DMS 273 treated with DMSO at 0.1 percent for 48 hours (cell line): ENCODE measurements at places on chromosomes 4 and X.

DNA sequence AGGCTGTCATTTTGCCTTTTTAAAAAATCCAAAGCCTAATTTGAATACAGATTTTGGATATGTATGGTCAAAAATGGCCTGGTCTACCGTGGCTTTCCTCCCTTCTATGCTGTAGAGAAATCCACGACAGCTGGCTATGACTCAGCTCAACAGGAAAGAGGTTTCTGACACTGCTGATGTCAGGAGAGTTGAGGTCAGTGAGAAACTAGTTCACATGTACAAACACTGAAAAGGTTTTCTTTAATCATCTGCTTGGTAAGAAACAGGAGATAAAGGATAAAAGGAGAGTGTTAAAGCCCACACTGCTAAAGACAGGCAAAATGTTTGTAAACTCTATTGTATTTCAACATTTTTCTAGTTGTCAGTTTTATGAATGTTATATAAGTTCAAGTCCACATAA is 113.9 kb downstream of the NYX start:
- peak; percentile 31 for DNase-seq

- DNase-seq = no peak
Observed at GRCh38 chrX:121585626-121586025, 538.2 kb downstream of the GLUD2 start.

- DNase-seq = no peak
Observed at GRCh38 chr4:139007640-139008039, 7.9 kb upstream of the NOCT start.

DNA sequence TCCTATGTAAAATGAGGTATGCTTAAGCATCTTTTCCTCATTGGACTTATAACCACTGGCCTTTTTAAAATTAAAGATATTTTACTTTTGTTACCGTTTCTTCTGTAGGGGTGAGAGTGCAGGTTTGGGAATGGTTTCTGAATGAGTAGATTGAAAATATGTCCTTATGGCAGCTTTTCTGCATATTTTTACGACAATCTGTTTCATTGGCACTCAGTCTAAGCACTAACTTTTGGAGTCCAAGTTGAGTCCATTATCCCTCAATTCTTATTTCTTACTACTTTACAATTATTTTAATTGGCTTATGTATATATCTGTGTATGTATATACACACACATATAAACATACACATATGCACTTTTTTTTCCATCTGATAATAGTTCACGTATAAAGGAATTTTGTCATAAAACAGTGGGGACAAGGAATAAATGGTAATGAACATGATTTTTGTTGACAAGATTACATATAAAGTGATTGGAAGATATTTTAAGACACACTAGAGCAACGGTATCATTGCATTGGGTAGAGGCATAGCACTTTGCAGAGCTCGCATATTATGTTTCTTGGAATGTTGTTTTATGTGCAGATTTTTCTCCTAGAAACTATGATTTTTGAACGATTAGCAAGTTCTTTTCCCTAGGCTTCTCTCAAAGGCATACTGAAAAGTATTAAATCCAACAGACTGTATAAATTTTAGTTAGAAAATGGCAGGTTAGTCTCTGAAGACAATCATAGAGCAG is 133.0 kb downstream of the FAT4 start:
- no peak for DNase-seq

- no peak for DNase-seq
Observed at GRCh38 chrX:135531813-135532212, 11.4 kb downstream of the INTS6L start.

DNA sequence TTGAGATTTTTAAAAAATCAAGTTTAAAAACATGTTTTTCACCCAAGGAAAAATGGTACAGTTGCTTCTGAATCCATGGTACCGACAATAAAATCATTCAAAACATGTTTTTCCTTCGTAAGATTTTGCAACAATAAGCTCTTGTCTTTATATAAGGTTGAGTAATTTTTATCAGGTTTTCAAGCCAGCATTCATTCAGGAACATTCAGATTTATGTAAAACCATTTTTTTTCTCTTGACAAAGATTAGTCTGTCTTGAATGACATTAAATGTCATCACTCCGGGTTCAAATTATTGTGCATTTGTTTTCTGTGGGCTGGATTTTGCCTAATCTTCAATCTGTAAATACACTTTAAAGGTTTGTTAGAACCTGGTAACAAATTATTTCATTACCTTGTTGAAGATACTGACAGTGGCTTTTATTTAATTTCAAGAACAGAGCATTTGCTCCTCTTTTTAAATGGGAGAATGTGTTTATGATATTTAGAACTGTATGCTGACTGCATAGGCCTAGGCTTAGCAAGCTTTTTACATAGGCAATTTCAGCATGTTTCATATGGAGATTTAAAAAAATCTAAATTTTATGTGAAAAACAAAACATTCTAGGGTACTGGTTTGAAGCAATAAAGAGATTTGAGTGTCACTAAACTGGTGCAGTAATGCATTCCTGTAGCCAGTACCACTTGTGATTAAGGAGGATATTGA is 336.4 kb upstream of the HAND2 start:
- DNase-seq = no peak

- DNase-seq = no peak
Observed at GRCh38 chr4:54276641-54277430, 47.7 kb downstream of the PDGFRA start.

GRCh38 chr4:165522050-165522449 is 143.2 kb downstream of the CPE start:
- no peak for DNase-seq

GRCh38 chr4:122170775-122171174 is 18.6 kb downstream of the BLTP1 start:
- DNase-seq = no peak

GRCh38 chr4:121594796-121595526 is 101.8 kb downstream of the ANXA5 start:
- no peak for DNase-seq

GRCh38 chr4:3847211-3847940 is 81.2 kb downstream of the ADRA2C start:
- no peak for DNase-seq

DNA sequence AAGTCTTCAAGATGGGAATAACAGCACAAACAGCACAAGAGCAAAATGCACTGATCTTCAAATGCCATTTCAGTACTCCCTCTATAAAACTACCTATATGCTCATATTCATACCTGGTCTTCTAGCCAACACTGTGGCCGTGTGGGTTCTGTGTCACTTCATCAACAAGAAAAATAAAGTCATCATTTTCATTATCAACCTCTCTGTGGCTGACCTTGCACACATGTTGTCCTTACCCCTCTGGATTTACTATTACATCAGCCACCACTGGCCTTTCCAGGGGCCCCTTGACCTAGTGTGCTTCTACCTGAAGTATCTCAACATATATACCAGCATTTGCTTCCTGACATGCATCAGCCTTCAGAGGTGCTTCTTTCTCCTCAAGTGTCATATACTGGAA is 59.6 kb upstream of the GPR174 start:
- DNase-seq = no peak

DNA sequence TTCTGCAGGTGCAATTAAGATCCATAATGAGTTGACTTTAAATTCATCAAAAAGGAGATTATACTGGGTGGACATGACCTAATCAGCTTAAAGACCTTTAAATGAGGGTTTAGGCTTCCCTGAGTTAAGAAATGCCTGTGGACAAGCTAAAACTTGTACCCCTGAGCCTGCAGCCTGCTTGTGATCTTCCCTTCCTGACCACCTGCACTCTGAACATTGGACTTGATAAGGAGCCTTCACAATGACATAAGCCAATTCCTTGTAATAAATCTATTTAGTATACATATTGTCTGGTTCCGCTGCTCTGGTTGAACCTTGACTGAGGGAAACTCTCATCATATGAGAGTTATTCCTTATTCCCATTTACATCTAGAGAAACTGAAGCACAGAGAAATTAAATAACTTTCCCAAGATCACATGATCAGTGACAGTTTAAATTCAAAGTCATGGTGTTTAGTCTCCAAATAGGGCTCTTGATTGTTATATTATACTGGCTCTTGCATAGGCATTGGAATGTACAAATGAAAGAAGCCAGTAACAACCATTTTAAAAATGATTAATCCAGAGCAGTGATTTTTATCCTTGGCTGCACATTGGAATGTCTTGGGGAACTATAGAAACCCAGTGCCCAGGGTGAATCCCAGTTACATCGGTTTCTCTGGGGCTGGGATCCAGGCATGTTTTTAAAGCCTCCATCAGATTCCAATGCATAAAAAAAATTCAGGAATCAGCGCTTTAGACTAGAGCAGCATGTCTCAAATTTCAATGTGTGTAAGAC is 136.1 kb downstream of the MSL3 start:
- DNase-seq = no peak

DNA sequence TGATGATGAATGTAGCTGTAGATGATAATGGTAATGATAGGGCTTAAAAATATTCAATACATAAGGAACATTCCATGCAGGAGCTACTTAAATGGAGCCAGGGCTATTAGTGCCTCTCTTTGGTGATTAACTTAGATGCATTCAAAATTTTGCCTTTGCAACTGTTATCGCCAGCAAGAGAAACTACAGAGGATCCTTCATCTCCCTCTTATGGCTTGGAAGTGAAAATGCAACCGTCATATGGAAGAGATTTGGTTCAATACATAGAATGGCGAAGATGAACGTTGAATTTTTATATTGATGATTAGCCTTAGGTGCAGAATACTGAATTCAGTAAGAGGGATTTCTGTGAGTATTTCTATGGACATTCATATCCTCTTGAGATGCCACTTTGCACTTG is 134.5 kb upstream of the NLGN4X start:
- no peak for DNase-seq

DNA sequence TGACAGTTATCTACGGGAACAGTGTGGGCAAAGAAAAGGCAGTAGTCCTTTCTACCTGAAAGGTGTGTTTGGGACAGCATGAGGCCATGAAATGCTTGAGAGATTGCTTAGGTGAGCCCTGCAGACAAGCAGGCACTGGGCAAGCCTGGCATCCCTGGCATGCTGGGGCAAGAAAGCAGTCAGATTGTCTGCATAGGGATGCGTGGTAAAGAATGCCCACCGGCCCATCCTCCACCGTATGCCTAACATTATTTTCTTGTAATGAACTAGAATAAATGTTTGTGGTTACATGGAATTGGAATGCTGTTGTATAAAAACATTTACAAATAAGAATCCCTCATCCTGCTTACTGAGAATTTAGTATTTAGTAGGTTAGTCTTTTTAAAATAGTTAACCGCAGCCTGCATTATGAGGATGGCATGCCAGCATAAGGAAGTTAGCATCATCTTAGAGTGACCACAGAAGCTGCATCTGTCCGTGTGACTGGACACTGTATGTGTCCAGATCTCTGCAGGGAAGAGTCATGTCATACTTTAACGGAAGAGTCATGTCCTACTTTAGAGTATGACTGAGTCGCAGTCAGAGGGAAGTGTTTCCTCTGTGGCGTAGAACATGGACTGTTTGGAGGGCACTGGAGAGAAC is 18.9 kb downstream of the ZBTB49 start:
- no peak for DNase-seq

GRCh38 chrX:115591856-115592842 is 31.2 kb downstream of the PLS3 start:
- no peak for DNase-seq
